Fibroblast of villous mesenchyme (primary cell): ENCODE measurements at places on chromosomes 7 and 10.

- DNase-seq, result peak; percentile 79
Measured at GRCh38 chr7:134720091-134720935, 59.1 kb upstream of the CALD1 start.

DNA sequence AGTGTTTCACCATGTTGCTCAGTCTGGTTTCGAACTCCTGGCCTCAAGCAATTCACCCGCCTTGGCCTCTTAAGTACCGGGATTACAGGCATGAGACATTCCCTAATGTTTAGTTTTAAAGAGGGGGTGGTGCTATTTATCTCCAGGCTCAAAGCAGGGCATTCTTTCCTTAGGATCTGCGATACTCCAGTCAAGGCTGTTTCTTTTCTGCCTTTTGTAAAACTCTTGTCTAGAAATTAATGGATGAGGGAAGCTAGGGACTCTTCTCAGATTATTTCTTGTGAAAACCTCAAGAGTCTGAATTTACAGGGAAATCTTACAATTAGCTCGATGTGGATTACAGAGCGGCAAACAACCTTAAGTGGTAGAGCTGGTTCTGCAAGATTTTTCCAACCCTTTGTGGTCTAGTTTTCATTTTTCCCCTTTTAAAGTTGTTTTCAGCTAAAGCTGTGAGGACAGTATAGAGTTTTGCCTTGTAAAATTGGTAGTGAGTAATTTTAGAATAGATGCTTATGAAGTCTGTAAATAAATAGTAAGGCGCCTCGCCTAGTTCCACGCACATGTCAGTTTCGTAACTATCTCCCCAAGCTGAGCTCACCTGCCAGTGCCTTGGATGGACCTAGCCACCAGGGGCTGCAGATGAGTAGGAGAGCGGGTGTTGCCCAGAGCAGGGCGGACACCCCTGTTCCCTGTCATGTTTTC is 53.1 kb downstream of the CUX1 start:
- DNase-seq, result peak; percentile 81

DNA sequence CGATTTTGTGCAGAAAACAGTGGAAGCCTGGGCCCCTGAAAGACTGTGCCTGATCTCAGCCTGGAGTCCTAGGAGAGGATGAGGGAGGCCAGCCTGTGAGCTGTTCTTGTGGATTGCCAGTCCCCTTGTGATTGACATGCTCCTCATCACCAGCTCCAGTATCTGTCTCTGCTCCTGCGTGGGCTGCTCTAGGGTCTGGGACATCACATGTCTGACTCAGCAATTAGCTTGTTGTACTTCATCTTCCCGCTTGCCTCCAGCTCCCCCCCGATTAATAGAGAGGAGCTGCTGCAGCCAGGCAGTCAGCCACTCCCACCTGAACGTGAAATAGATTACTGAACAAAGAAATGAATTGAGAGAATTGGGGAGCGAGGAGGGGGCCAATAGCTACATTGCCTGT is 99.6 kb upstream of the TBX20 start:
- DNase-seq, result no peak

GRCh38 chr10:13399752-13400151 is 51.7 kb upstream of the SEPHS1 start:
- no peak for DNase-seq

DNA sequence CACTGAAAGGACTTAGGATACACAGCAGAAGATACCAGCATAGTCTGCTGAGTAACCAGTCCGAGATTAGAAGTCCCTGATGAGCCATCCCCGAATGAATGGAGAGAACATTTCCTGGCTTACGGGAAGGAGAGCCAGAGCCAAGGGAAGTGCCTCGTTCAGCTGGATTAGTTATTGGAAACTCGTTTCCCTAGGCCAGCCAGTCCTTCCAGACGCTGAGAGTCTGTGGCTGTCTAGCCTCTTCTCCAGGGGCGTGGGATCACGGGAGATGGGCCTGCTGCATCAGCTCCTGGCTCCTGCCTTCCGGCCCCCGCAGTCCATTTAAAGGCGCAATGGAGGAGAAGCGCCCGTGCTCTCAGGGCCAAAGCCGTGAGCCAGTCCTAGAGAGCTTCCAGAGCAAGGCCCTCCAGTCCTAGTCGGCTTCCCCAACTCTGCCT is 712.8 kb downstream of the PARD3 start:
- DNase-seq, result peak; percentile 83

GRCh38 chr10:78405231-78405630 is 371.6 kb downstream of the RPS24 start:
- no peak for DNase-seq

- DNase-seq, result no peak
Measured at GRCh38 chr10:43260117-43260761, 6.6 kb downstream of the RASGEF1A start.

GRCh38 chr7:111855161-111855841 is 293.0 kb upstream of the IMMP2L start:
- peak; percentile 72 for DNase-seq

- DNase-seq, result no peak
Measured at GRCh38 chr10:110746969-110747608, 103.0 kb downstream of the RBM20 start.

DNA sequence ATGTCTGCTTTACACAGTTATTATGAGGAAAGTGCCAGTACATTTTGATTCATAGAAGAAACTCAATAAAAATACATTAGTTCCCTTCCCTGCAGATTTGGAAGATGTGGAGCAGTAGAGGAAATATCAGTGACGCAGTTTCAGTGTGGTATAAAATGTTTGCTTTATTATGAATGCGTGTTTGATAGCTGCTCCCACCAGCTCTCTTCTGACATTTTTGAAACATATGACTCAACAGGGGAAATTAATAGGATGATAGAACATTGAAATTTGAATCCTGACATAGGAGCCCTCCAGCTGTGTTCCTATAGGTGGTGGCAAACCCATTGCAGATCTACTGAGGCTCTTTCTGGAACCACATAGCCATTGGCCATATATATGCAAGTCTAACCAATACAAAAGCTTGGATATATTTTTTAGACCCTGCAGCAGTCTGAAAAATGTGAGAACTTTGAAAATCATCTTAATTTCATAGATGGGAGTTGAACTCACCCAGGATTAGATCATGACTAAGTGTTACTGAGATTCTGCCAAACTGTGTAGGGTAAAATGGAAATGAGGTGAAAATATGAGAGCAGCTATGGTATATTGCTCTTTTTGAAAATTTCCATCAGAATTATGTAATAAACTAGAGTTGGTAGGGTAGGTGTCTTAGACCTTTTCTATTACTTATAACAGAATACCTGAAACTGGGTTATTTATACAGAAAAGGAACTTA is 47.8 kb downstream of the BZW2 start:
- no peak for DNase-seq

DNA sequence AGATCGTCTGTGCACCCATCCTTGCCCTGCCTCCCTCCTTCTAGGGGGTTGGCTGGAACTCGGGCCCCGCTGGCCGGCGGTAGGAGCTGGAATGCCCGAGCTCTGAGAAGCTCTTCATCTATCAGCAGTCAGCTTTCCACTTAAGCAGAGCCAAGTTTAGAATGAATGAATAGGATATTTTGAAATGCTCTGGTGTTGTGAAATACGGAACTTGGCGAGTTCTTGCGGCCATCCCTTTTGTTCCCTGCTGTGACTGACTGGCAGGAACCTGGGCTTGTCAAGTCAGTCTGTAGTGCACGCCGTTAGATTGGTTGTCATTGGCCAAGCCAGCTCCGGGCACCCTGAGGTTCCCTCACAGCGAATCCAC is 33.3 kb downstream of the FOXK1 start:
- DNase-seq, result peak; percentile 87

DNA sequence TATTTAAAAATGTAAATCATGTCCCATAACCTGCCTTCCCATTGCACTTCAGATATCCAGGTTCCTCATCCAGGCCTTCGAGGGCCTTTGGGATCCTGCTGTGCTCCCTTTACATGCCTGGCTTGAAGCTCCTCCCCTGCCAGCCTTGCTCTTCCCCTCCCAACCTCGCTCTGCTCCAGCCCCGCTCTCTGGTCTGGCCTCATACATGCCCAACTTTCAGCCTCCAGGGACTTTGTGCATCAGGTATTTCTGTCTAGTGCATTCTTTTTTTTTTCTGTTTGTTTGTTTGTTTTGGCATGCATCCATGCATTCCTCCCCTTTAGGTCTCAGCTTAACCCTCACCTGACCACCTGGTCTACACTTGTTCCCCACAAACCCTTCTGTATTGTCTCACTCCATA is 160.3 kb downstream of the SNX10 start:
- DNase-seq, result no peak

DNA sequence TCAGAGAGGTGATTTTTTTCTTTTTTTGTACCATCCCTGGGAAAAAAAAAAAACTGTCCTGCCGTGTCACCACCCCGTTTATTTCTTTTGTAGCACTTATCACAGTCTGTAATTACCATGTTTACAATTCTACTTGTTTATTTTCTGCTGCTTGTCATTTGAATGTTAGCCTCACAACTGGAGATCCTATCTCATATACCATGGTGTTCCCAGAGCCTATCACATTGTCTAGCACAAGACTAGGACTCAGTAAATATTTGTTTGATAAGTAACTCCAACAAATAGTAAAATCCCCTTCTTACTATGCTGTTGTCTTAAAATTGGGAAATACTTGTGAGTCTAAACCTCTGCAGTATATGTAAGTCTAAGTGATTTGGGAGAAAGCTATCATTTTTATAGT is 36.0 kb downstream of the MKLN1 start:
- peak; percentile 44 for DNase-seq

DNA sequence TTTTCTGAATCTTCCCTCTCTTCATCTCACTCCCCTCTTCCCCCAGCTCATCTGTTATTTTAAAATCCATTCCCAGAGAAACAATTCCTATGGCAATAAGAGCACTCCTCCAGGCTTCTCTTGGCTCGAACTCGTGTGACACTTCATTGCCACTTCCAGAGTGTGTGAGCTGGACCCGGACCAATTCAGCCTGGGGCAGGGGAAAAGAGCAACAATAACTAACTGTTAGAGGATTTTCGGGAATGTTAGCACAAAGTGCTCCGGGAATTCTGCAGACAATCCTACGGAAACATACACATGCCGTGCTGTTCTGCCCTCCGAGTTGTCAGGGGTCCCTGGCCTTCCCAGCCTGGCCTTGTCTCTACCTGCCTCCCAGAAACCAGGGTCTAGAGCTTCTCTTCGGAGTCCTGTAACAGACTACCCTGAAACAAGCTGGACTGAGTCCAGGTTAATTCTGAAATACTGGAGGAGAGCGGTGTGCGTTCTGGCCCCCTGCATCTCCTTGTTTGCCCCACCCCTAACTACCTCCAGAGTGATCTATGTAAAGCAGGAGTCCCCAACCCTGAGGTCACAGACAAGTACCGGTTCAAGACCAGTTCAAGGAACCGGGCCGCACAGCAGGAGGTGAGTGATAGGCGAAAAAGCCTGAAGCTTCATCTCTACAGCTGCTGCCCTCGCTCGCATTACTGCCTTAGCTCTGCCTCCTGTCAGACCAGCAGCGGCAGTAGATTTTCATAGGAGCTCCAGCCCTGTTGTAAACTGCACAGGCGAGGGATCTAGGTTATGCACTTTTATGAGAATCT is 11.3 kb downstream of the COL26A1 start:
- peak; percentile 7 for DNase-seq

DNA sequence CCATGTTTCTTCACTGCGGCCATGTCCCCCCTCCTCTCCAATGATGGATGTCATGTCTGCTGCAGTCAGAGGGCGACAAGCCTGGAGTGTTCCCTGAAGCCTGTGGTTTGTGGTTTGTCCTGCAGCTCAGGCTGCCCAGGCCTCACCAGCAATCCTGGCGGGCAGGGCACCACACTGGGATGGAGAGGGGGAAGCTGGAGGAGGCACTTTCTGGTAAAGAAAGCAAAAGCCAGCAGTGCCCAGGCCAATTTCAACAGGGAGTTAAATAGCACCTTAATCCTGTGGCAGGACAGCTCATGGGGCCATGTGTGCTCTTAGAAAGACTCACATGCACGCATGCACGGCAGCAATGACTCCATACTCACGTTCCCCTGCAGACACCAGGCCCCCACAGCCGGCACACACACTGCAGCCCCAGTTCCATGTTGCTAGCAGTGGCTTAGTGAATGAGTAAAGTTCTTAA is 158.3 kb downstream of the EGFR start:
- peak; percentile 20 for DNase-seq

DNA sequence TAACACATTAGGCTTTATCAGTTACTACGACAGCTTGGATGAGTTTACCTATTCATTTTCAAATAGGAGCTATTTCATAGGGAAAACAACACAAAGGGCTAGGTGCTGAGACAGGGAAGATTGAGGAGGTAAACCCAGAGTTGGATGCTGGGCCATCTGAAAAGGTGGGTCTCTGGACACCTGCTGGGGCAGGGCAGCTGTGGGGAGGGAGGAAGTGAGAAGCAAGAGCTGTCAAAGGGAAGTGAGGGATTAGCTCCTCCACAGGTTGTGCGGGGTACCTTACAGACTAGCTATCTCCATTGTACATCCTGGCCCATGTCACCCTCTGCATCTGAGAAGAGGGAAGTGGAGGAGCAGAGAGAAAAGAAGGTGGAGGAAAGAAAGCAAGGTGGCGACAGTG is 48.9 kb downstream of the BLNK start:
- no peak for DNase-seq

DNA sequence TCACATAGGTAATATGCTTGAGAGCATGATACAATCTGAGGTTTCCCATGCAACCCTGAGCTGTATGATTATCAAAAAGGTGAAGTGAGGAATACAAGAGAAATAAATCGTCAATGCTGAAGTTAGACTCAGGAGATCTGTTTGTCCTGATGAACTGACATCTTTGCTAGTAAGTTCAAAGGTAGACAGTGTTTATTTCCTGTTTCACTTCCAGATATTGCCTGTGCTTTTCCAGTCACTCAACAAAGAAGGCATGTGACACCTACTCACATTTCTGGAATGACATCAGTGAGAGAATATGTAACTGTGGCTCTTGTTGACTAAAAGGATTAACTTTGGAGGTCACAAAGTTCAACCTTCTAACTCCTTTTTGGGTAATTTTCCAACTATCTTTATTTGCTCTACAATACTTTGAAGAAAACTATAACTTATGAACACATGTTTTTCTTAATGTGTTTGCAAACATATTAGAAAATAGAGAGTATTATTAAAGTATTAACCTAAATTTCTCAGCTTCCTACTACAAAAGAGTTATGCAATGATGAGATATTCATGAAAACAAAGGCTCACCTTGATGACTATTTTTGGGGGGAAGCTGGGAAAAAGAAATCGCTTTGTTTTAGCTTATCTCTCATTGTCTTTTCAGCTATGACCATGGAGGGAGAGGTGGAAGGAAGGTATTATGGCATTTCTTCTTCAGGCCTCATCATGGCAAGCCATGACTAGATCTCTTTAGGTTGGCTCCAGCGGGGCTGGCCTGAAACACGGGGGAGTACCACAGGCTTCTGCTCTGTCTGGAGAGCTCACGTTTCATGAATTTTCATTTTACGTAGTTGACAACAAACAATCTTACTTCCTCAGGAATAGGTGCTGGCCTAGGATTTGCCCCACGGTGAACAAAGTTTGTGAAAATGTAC is 214.7 kb upstream of the SLC26A5 start:
- peak; percentile 54 for DNase-seq

GRCh38 chr7:100753750-100754149 is 20.4 kb downstream of the ZAN start:
- DNase-seq, result peak; percentile 23

DNA sequence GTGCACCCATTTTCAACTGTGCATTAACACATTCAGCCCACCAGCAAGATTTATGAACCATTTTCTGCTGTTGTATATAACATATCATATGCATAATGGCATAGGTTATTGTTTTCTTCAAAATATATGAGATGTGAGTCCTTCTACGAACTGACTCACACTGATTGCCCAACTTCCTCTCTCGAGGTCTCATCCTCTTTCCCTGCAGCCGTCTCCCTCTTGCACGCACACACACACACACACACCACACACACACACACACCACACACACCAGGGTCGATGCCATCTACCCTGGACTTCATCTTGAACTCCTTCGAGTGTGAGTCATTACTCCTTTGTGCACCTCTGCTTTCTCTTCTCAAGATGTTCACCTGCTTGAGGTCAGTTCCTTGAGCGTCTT is 36.7 kb downstream of the EGFR start:
- DNase-seq, result peak; percentile 81
